ENCODE measurements at places on chromosomes 3 and 15. TPM values are rescaled to one million over a fixed set of nuclear protein-coding genes. Genes with fewer than 3 reads are reported as not detected.

DNA sequence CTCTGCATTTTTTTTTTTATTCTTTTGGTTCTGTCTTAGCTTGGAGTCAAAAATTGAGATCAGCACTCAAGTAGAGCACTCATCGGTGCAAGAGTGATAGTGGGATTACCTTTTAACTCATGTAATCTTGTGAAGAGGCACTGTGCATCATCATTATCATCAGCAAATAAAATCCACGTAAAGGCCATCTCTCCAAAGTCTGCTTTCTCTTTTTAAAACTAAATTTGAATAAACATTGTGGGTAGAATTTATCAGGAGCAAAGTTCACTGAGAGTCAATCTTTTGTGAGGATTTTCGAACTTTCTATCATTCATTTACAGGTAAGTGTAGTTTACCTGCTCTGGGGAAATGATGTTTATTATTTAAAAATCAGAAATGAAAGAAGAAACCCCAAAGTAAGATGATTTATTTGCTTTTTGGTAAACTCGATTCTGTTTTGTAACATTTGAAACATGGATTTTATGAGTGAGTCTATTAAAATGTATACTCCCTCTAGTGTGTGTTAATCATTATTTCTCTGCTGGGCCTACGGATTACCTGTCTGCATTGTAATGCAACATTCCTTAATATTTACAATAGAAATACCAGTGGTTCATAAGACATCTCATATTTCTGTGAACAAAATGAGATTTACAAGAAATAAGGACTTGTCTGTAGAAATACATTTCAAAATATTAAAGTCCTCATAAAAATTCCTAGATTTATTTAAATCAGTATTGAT lies 327.7 kb upstream of the NAALADL2 start:
- DNase-seq: no peak

GRCh38 chr3:64594134-64594533 lies 93.7 kb downstream of the ADAMTS9 start:
- DNase-seq: no peak

- DNase-seq: no peak
Measured at GRCh38 chr15:23069496-23070166, 30.3 kb upstream of the TUBGCP5 start.

The CSK gene
- total RNA-seq: 294 TPM

The PTX3 gene
- not detected for total RNA-seq

- DNase-seq: no peak
Measured at GRCh38 chr3:195450731-195451229, 8.0 kb upstream of the ACAP2 start.

GRCh38 chr3:187040516-187041361 lies 98.6 kb downstream of the RPL39L start:
- no peak for DNase-seq

- DNase-seq: no peak
Measured at GRCh38 chr3:27610800-27611525, 111.2 kb downstream of the EOMES start.

The IL5RA gene
- 0.70 TPM for total RNA-seq

- DNase-seq: no peak
Measured at GRCh38 chr15:47293466-47294162, 423.7 kb upstream of the SEMA6D start.

DNA sequence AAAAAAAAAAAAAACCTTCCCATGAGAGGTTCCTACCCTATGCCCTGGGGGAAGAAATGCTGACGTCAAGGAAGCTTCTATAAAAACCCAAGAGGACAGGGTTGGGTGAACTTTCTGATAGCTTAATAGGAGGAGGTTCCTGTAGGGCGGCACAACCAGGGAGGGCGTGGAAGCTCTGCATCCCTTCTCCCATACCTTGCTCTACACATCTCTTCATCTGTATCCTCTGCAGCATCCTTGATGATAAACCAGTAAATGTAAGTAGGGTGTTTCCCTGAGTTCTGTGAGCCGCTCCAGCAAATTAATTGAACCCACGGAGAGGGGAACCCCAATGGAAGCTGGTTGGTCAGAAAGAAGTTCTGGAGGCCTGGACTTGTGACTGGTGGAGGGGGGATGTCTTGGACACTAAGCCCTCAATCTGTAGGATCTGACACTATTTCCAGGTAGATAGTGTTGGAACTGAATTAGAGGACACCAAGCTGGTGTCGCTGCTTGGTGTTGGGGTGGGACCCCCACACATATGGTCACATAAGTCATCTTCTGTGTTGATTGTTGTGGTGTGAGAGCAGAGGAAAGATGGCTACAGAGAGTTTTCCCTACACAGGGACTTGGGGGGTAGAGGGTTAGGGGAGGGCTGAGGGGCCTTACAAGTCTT lies 91.5 kb downstream of the ST6GAL1 start:
- DNase-seq: no peak

The CLRN1 gene
- total RNA-seq: not detected

The MEIS2 gene
- total RNA-seq: not detected

The FOXB1 gene
- total RNA-seq: 0.33 TPM

DNA sequence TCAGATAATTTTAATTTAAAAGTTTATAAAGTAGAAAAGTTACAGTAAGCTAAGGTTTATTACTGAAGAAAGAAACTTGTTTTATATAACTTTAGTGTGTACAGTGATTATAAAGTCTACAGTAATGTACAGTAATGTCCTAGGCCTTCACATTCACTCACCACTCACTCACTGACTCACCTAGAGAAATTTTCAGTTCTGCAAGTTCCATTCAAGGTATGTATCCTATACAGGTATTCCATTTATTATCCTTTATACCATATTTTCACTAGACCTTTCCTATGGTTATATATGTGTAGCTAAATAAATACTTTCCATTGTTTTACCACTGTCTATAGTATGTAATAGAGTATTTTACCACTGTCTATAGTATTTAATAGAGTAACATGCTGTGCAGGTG lies 33.2 kb upstream of the MME start:
- no peak for DNase-seq

The P4HTM gene
- total RNA-seq: 28.6 TPM

- DNase-seq: no peak
Measured at GRCh38 chr15:29698030-29698701, 124.1 kb downstream of the TJP1 start.

GRCh38 chr3:127762787-127763105 lies 59.6 kb downstream of the MGLL start:
- DNase-seq: no peak

DNA sequence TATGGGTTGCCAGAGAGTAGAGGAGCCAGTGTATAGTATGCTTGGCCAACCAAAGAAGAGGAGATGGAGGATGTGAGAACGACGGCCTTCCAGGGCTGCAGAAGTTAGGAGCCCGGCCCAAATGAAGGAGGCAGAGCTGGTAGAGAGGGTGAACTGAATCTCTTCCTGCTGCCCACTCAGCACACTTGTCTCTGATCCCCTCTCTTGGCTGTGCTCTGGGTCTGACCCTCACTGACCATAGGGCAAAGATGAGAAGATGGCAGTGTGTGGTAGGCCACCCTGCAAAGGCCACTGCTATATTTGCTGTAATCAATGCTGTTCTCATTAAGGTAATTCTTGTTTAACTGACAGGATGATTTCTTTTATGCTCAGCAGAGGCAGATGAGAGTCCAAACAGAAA lies 256.0 kb downstream of the OCA2 start:
- no peak for DNase-seq

- no peak for DNase-seq
Measured at GRCh38 chr3:90011131-90011530, 903.7 kb downstream of the EPHA3 start.

The RNF13 gene
- total RNA-seq: 33.5 TPM

The ERC2 gene
- not detected for total RNA-seq

The ZBTB47 gene
- 0.48 TPM for total RNA-seq

DNA sequence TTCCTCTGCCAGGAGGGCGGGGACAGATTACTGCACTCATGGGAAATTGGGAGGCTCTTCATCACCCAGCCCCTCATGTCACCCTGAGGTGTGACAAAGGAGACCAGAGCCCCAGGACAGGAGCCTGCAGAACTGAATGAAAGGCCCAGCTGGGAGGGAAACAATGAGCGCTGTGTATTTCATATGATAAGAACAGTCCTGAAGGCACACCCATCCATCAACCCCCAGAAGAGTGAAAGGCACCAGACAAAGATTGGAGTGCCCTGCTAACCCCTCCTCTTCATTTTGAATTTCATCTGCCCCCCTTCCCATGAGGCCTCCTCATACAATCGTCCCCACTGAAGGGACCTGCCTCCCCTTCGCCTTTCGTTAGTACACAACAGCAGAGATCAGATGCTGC lies 160.0 kb upstream of the PRICKLE2 start:
- DNase-seq: no peak

The FYTTD1 gene
- total RNA-seq: 47.6 TPM

DNA sequence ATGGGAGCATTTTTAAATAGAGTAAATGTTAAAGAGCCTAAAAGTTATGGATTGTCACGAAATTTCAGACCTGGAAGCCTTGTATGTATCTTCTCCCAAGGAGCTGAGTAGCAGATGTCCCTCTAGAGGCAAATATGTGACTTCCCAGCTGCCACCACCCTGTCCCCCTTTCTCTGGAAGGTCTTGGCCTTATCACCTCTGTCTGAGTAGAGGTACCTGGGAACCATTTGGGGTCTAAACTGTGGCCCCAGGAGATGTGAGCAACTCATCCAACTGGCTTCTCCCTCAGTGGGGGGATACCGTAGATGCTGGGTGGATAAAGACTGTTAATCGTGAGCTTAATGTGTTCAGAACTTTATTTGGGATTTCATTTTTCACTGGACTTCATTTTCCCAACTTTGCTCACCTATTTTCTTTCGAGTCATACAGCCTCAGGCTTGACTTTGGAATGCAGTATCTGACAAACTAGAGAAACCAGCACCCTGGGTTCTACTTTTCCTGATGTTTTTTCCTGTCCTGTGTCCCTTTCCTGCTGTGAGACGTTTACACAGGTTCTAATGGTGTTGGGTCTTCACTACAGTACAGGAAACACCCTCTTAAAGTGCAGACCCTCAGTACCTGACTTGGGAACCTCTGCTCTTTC lies 53.3 kb upstream of the CCR4 start:
- no peak for DNase-seq

GRCh38 chr15:80985981-80986380 lies 3.6 kb downstream of the MESD start:
- DNase-seq: no peak

The APBA2 gene
- 18.0 TPM for total RNA-seq

The RAB27A gene
- total RNA-seq: 195 TPM

The DPPA2 gene
- total RNA-seq: not detected

DNA sequence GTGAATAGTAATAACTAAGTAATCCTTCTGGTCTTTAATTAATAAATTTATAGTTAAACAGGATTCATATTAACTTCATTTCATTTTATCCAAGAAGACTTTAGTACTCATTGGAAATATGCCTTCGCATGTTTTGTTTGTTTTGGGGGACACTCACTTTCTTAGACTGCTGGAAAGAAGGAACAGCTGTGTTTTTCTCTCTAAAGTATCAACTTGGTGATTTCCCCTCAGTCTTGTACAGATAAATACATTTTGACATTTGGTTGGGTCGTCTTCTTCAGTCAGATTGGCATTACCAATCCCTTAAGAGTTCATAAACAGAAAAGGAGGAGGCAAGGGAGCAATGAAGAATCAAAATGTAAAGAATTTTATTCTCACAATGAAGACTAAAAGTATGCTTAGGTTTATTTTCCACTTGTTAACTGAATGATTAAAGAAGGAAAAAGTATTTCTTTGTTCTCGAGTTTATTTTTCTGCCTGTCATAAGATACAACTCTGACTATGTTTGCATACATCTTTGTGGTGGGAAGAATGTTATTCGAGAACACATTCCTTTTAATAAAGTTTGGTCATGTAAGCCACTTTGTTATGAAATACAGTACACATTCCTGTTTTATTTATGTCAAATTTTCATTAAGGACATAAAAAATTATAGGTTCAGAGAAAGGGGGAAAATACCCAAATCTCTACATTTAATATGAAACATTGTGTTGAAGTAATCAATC lies 140.2 kb downstream of the GMNC start:
- DNase-seq: no peak

The SYNM gene
- total RNA-seq: 2.3 TPM

The CCRL2 gene
- 2.7 TPM for total RNA-seq

DNA sequence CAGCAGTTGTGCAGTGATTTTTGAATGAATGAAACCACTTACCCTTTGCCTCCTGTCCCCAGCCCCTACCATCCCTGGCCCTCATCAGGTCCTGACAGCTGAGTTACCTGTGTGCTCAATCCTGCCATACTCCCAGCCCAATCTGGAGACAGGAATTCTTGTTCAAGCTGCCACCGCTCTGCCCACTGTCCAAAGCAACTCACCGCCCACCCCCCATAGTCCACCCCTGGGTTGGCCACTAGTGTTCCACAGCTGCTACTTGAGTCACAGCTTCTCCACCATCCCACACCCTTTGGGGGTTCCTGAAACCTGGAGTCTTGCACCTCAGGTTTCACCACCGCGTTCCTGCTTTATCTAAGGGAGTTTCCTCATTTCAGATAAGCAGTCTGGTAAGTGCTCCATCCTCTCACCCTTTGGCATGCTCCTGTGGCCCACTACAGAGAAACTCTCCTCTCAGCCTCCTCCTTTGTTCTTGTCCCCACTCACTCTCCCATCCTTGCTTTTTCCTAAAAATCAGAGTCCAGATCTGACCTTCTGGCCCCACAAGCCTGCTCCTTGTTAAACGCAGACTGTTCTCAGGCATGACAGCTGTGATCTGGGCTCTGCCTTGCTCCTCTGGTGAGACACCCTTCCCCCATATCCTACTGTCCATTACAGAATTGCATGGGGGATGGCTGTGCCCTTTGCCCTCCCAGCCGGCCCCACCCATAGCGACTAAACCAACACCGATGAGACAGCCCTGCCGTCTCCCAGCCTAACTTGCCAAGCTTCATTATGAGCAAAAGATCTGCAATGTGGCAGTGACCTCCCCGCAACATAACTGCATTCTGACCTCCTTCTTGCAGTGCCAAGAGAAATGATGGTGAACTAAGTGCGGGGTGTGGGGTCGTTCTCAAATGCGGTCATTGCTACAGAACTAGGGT lies 50.0 kb downstream of the CYP19A1 start:
- DNase-seq: no peak

- no peak for DNase-seq
Measured at GRCh38 chr15:85805420-85805819, 10.7 kb upstream of the KLHL25 start.

- DNase-seq: no peak
Measured at GRCh38 chr3:21169948-21170347, 581.1 kb downstream of the ZNF385D start.

DNA sequence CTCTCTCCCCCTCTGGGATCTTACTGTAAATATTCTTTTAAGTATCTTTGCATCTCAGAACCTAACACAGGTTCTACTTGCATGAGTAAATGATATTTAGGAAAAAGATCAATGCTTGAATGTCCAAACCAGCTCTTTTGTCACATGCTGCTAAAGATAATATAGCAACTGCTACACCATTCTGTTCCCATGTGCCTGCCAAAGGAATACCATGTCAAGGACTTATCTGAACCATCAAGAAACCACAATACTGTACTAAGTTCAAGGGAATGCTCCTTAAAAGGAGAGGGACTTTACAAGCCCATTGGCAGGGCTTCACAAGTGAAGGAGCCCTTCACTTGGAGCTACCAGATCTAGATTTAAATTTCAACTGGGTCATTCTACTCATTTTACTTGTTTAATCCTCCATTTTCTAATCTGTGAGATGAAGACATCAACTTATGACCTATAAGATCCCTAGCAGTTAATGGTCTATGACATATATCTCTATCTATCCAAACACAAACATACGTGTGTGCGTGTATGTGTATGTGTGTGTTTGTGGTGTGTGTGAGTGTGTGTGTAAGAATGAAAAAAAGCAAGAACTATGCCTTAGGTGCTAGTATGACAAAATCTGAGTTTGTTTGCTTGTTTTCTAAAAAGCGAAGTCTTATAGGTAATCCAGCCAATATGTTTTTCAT lies 13.0 kb upstream of the SEC62 start:
- no peak for DNase-seq
